ENCODE measurements at places on chromosomes 1 and 21.

DNA sequence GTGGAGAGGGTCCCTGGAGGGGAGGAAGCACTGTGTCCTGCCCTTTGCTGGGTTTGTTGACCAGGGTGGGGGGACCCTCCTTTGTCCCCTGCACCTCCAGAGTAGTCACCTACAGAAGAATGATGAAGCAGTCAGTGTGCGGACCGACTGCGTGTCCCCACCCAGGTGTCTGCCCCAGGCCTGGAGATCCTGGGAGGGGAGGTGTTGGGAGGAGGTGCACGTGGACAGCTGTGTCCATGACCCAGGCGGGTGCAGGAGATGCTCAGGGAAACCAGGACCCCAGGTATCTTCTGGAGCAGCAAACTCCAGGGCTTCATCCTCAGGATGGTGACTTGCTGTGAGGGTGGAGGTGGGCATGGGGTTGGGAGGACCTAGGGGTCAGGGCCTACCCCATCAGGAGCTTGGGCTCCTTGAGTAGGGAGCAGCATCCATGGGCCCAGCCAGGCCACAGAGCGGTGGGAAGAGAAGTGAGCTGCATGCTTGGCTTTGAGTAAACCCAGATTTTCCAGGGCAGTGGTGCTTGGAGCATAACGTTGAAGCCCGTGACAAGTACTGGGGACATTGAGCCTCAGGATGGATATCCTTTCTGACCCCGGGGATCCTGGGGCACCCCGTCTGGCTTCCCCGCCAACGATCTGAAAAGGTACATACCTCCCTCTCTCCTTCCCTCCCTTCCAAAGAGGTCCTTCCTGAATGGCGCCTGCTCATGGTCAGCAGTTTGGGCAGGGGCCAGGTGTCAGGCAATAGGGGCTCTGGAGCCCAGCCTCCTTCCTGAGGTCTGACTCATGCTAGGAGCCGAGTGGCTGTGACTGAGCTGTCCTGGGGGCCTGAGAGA, 13.7 kb downstream of the ACTRT2 start:
- peak; percentile 32 for DNase-seq
- no peaks in the 10 kb centered on the region for H3K4me1 ChIP-seq
- no peaks in the 10 kb centered on the region for H3K36me3 ChIP-seq
- no peak overlapping the region for H3K27ac ChIP-seq

GRCh38 chr1:179881642-179882252, 338 bp upstream of the TOR1AIP1 start:
- peak overlapping the region; percentile 89 for H3K4me3 ChIP-seq
- peaks cover 46% of the 10 kb centered on the region for H3K4me1 ChIP-seq
- H3K27me3 ChIP-seq = no peaks in the 10 kb centered on the region
- H3K27ac ChIP-seq = peak overlapping the region; percentile 100
- DNase-seq = no peak

GRCh38 chr1:244347942-244348341, 103.8 kb downstream of the ADSS2 start:
- H3K4me3 ChIP-seq = no peak overlapping the region
- H3K27ac ChIP-seq = no peak overlapping the region
- no peak for DNase-seq

- no peak overlapping the region for H3K27ac ChIP-seq
- no peak overlapping the region for H3K4me3 ChIP-seq
- peaks cover 3% of the 10 kb centered on the region for H3K4me1 ChIP-seq
Observed at GRCh38 chr1:184545601-184546000, 158.8 kb downstream of the C1orf21 start.

DNA sequence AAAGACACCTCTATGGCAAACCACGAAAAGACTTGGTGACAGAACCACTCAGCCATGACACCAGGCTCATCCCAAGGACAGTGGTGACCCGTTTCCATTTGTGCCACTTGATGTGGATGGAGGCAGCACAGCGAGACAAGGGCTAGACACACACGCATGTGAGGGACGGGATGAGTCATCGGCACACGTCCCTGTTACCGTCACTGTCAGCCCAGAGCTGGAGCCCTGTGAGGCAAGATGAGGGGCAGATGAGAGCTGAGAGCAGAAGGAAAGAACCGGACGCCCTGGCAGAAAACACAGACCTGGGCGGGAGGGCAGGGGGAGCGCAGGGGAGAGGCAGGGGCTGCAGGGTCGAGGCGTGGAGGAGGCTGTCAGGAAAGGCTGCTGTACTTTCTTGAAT, 57.8 kb downstream of the SIK1 start:
- no peaks in the 10 kb centered on the region for H3K27me3 ChIP-seq
- no peaks in the 10 kb centered on the region for H3K4me1 ChIP-seq
- H3K27ac ChIP-seq = no peak overlapping the region
- DNase-seq = peak; percentile 47
- no peak overlapping the region for H3K4me3 ChIP-seq
- H3K36me3 ChIP-seq = no peaks in the 10 kb centered on the region

GRCh38 chr1:187374082-187374481, 545.3 kb downstream of the PLA2G4A start:
- DNase-seq = no peak
- no peak overlapping the region for H3K27ac ChIP-seq
- H3K27me3 ChIP-seq = no peaks in the 10 kb centered on the region
- H3K4me3 ChIP-seq = no peak overlapping the region

GRCh38 chr21:44258056-44258725, 3.5 kb downstream of the DNMT3L start:
- H3K27ac ChIP-seq = no peak overlapping the region
- H3K36me3 ChIP-seq = no peaks in the 10 kb centered on the region
- H3K27me3 ChIP-seq = no peaks in the 10 kb centered on the region

DNA sequence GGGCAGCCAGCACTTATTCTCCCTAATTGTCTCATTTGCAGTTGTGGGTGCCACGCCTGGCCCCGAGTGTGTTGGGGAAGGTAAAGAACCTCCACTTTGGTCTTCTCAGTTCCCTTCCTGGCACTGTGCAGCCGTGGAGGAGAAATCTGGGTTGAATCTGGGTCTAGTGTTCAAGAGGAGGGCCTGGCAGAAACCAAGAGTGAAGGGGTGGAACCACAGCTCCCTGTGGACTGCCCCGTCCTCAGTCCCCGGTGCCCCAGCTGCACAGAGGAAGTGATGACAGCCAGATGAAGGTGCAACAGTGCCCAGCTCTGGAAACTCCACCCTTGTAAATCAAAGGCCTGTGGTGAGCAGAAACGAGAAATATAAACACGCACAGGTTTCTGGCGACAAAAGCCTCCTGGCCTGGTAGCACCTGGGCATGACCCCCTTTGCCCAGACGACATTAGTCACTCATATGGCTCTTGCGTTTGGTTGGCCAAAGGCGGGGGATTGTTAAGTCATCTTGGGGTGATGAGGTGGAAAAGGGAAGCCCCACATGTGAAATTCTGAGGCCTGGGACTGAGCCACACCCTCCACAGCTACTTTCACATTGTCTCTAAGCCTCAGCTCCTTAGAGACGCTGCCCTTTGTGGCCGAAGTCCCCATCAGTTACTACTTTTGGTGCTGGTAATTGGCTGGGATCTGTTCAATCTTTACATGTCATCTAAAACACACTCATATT, 4.2 kb upstream of the ECE1 start:
- no peaks in the 10 kb centered on the region for H3K36me3 ChIP-seq
- H3K27me3 ChIP-seq = no peaks in the 10 kb centered on the region
- H3K4me3 ChIP-seq = no peak overlapping the region
- H3K27ac ChIP-seq = peak overlapping the region; percentile 92
